ENCODE measurements at places on chromosomes 1 and 21. TPM values are rescaled to one million over a fixed set of nuclear protein-coding genes. Genes with fewer than 3 reads are reported as not detected.

TMEM240 gene
- total RNA-seq = 2.1 TPM

FPGT gene
- 15.1 TPM for total RNA-seq

TPM3 gene
- total RNA-seq = 202 TPM

ST6GALNAC3 gene
- 3.7 TPM for total RNA-seq

RASAL2 gene
- total RNA-seq = 8.4 TPM

USH2A gene
- 0.52 TPM for total RNA-seq

BCAS2 gene
- total RNA-seq = 11.0 TPM

HSD11B1 gene
- not detected for total RNA-seq

LCE1F gene
- not detected for total RNA-seq

EPS15 gene
- total RNA-seq = 44.9 TPM

CFAP45 gene
- not detected for total RNA-seq

KCNN3 gene
- total RNA-seq = 3.7 TPM

TDRD5 gene
- under 0.01 TPM for total RNA-seq

AKNAD1 gene
- under 0.01 TPM for total RNA-seq

ADAMTS1 gene
- total RNA-seq = 32.4 TPM

CNIH3 gene
- total RNA-seq = 4.2 TPM

BECN2 gene
- not detected for total RNA-seq

E2F2 gene
- total RNA-seq = 5.7 TPM

ESPN gene
- 0.52 TPM for total RNA-seq

FAM110D gene
- 1.0 TPM for total RNA-seq

S1PR1 gene
- total RNA-seq = 21.9 TPM

SYTL1 gene
- under 0.01 TPM for total RNA-seq

ZP4 gene
- not detected for total RNA-seq

NKAIN1 gene
- total RNA-seq = not detected

PTPN22 gene
- total RNA-seq = 1.0 TPM

SHISA4 gene
- 50.1 TPM for total RNA-seq

NECTIN4 gene
- total RNA-seq = not detected

OR6K3 gene
- not detected for total RNA-seq

PGLYRP4 gene
- total RNA-seq = not detected

AMPD1 gene
- total RNA-seq = 40.7 TPM

RHCE gene
- 0.52 TPM for total RNA-seq

WNT3A gene
- not detected for total RNA-seq

CLDN19 gene
- total RNA-seq = 1.6 TPM

OR6N1 gene
- total RNA-seq = not detected

DMRTA2 gene
- total RNA-seq = under 0.01 TPM

ACTL8 gene
- total RNA-seq = not detected

B4GALT3 gene
- 11.0 TPM for total RNA-seq

FCRL2 gene
- total RNA-seq = not detected

GSTM5 gene
- 11.5 TPM for total RNA-seq

SPOCD1 gene
- not detected for total RNA-seq

NBPF10 gene
- total RNA-seq = 1.6 TPM

YRDC gene
- 7.3 TPM for total RNA-seq

Data from skeletal muscle tissue (tissue), 5 donors.